ENCODE measurements at places on chromosomes 4 and X.

DNA sequence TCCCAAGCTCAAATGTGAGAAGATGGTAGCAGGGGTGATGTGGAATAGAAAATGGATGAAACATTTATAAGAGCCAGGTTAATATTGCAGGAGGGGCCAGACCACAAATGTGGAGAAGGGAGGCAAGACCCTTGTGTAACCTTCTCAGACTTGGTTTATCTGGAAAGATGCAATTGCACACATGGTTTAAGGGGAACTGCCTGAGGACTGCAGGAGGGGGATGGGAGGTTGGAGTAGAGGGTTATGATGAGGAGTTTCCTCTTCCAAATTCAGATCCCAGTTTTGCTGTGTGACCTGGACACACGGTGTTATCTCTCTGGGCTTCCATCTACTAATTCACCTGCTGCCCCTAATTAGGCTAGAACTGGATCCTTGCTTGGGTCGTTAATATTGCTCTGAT, 46.1 kb downstream of the RAB40AL start:
- DNase-seq = no peak

GRCh38 chrX:3576886-3577501, 136.5 kb downstream of the PRKX start:
- no peak for DNase-seq

DNA sequence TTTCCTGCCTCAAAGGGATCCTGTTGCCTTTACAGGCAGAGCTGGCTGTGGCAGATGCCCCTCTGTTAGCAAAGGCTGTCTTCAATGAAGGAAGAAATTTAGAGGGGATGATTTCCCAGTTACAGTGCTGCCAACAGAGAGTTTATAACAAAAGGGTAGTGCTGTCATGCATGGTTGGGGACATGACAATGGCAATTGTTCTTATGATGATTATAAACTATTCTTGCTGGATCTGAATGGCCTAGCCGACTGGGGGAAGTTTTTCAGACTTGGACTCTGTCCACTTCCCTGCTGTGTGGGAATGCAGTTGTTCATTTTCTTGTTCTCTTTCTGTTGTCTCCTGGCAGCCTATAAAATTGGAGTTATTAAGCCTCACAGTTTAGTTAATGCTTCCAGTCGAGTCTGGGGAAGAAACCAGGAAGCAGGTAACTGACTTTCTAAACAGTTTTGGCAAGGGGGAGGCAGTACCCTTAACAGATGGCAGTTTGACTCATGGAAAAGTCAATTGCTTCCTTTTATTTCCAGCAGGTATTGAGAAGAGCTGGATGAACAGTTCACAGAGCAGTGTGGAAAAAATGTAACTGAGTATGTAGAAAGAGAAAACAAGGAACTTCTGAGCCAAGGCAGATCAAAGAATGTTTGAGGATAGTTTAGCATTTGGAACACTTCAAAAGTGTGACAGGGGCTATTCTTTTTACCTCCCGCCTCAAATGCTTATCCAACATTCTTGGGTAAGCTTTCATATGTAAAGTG, 582.6 kb downstream of the RAPGEF2 start:
- no peak for DNase-seq

- DNase-seq = no peak
Measured at GRCh38 chr4:55051532-55051931, 73.9 kb downstream of the KDR start.

DNA sequence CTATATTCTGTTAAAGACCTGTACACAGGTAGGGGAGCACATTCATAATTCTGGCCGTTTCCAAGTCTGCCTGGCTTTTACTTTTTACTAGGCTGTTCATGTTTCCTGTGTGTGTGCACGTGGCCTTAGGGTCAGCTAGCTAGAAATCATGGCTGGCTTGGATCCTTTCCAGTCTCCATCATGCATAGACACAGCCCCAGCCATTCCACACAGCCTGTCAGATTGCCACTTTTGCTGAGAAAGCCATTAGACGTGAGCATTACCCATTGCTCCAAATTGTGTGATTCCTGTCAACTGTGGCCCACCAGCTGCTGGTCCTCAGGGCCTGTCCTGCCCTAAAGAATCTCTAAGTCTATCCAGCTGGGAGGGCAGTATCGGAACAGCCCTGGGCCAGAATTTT, 11.4 kb upstream of the SORCS2 start:
- DNase-seq = no peak

- DNase-seq = no peak
Measured at GRCh38 chrX:7330971-7331746, 183.2 kb upstream of the PUDP start.

DNA sequence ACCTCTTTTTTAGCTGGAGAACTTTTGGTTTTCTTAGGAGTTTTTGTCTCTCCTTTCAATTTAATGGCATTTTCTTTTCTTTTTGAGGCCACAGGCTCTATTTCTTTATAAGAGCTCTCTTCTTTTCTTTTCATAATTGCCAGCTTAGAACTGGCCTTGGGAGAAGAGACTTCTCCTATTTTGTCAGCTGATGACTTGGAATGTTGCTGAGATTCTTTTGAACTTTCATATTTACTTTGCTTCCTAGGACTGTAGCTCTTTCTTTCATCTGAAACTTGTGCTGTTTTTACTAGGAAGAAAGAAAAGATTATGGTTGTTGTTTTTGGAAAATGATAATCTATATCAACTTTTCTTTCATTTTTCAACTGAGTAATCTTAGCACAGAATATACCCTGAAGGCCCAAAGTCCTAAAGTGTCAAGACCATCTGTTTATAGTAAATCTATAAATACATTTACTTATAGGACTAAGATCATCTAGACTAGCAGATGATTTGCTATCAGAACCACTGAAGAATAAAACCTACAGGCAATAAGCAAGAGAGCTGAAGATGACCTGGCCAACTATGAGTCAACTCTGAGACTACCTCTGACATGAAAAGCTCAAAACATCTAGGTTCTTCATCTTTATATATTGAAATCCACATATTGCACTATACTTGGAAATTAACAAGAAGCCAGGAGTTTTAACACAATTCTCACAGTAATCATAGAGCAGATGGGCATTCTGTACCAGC, 45.6 kb downstream of the RFC1 start:
- no peak for DNase-seq

DNA sequence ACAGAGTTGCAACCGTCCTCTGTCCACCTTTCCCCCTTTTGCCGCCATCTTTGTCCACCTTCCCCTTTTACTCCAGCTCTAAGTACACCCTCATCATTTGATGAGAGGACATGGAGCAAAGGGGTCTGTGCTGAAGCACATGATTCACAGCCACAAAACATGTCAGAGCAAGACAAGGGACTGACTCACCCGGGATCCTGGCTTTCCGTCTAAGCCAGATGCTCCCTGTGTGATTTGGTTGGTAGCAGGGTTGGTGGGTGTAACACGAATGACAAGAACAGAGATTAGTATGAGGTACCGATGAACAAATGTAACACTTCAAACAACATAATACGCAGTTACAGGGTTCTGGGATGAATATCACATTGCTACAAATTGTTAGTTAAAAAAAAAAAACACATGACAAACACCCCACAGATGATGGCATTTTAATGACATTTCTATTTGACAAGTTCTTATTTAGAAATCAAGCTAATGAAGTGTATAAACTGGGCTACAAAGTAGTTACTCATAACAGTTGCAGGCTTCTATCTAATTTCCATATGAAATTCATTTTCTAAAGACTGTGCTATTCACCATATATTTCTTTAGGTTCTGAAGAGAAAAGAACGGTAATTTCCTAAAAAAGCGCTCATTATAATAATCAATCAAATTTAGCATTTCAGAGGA, 71.4 kb upstream of the ETNPPL start:
- no peak for DNase-seq

DNA sequence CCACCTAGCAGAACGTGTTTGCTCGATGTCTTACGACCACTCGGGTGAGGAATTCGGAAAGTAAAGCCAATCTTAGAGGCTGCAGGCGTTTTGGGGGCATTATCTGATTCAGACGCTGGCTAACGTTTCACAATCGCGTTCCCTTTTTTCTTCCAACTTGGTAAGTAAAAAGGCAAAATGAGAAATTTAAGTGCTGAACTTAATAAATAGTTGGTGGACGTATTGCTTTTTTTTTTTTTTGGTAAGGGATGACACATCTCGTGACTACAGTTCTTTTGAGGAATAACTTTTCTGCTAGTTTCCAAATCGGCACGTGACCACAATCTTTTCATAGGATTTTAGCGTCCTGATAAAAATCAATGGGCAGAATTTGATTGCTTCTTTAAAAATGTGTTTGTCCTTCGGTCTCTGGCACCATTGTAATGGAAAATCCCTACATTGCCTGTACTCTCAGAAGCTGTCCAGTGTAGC, 848 bp downstream of the RAB9A start:
- DNase-seq = no peak

GRCh38 chrX:47112316-47112954, 32.1 kb downstream of the NDUFB11 start:
- DNase-seq = no peak

GRCh38 chr4:167339781-167340180, 105.5 kb upstream of the SPOCK3 start:
- DNase-seq = no peak

GRCh38 chrX:52995987-52996331, 37.6 kb upstream of the FAM156A start:
- no peak for DNase-seq

GRCh38 chr4:105679186-105679585, 29.3 kb downstream of the INTS12 start:
- no peak for DNase-seq

DNA sequence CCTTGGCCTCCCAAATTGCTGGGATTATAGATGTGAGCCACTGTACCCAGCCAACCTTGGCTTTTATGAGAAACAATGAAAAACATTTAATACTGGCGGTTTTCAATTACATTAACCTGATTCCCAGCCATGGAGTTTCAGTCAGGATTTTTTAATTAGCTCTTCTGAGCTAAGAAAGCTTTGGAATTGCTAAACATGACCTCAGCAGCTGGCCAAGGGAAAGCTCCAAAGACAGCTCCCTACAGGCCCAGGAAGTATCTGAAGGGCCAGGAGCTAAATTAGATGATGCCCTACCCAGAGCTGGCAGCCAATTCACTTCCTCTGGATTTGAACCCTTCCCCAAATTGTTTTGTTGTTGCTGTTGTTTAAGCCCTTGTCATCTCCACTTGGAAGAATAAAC, 26.5 kb upstream of the FUNDC1 start:
- DNase-seq = no peak

- DNase-seq = no peak
Measured at GRCh38 chr4:6087669-6088341, 69.6 kb upstream of the C4orf50 start.

DNA sequence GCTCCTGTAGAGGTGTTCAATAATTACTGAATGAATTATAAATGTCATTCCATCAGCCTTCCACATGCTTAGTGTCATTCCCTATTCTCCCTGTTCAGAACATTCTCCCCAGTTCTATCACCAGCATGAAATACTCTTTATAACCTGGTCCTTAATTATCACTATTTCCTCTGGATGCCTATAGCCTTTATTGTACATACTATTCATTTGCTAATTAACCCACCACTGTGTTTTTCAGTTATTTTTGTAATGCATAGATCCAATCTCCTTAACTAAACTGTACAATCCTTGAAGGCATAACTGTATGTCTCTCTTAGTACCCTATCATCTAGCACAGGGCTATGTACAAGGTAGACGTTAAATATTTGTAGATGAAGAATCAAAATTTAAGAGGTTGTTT, 1.2 kb downstream of the ABCB7 start:
- no peak for DNase-seq

DNA sequence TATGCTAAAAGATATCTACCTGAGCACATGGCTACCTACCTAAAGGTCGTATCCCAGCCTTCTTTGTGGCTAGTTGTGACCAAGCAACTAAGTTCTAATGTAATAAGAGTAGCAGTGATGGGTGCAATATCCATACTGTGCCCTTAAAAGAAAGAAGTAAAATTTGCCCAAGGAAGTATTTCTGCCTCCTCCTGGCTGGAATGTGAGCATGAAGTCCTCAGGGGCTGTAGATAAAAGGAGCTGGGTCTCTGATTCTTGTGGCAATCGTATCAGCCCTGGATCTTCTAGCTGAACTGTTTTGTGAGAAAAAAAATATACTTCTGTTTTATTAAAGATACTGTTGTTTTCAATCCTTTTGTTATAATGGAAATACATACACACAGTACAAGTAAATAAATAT, 217.4 kb downstream of the GPAT3 start:
- no peak for DNase-seq

DNA sequence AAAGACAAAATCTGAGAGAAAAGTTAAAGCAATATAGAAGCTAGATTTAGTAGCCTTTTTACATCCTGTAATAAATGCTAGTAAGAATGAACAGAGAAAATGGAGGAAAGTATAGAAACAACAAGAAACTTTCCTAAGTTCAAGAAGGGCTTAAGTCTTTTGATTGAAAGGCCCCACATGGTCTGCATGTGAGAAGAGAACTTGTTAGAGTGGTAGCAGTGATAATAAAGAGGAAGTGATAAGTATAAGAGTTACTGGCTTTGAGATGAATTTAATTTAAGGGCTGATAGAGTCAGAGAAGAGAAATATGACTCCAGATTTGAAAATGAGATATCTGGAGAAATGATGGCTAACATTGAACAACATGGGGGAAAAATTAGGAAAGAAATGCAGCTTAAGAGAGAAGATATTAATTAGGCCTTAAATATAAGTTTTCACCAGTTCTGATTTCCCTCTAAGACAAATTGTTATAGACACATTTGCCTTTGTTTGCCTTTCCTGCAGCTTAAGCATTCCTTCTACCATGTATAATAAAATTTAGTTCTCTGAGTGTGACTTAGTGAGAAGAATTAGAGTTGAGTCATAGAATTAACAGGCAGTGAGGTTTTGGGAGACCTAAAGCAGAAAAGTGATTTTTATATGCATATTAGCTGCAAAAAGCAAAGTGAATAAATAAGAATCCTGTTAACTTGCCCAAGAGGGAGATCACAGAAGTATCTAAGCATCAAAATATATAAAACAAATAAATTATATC, 18.4 kb downstream of the ZFX start:
- no peak for DNase-seq

GRCh38 chrX:84876876-84877275, 126.8 kb upstream of the APOOL start:
- no peak for DNase-seq

GRCh38 chr4:7103607-7104365, 35.9 kb upstream of the GRPEL1 start:
- peak; percentile 80 for DNase-seq

DNA sequence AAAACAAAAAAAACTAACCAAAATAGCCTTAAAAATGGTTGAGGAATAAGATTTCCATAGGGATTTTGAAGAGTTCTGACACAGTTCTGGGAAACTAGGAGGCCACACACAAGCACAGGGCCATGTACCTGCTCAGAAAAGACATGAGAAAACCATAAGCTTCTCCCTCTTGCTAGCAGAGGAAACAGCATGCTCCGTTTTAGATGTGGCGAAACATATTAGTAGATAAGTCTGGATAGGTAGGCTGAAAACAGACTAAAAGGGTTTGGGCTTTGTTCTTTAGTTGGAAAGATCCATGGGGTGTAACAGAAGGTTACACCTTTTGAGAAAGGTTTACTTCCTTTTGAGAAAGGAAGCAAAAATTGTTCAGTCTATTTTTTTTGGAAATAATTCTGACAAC, 10.9 kb downstream of the VSIG4 start:
- no peak for DNase-seq

GRCh38 chrX:2243913-2244460, 256.8 kb downstream of the DHRSX start:
- no peak for DNase-seq

GRCh38 chr4:153564630-153565525, 98.7 kb downstream of the TMEM131L start:
- peak; percentile 39 for DNase-seq

All from heart left ventricle (tissue), 16 donors.